ENCODE measurements at places on chromosomes 1 and 21. TPM values are rescaled to one million over a fixed set of nuclear protein-coding genes. Genes with fewer than 3 reads are reported as not detected.

- DNase-seq: peak; percentile 61
Observed at GRCh38 chr1:198713081-198713480, 74.2 kb downstream of the PTPRC start.

DNA sequence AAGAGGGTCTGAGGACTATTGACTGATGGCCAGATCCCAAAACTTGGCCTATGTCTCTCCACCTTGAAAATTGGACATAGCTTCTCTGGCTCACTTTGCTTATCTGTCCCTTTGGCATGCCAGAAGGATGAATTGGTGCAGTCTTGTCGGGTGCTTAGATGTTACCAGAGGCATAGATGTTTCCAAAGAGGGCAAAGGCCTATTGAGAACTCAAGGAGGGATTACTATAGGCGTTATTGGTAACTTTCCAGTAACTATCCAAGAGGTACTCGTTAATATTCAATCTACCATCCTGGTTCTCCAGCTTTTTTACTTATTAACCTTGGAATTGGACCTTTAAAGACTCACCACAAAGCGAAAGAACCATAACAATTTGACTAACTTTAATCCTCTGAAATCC is 368.3 kb upstream of the ESRRG start:
- no peak for DNase-seq

DNA sequence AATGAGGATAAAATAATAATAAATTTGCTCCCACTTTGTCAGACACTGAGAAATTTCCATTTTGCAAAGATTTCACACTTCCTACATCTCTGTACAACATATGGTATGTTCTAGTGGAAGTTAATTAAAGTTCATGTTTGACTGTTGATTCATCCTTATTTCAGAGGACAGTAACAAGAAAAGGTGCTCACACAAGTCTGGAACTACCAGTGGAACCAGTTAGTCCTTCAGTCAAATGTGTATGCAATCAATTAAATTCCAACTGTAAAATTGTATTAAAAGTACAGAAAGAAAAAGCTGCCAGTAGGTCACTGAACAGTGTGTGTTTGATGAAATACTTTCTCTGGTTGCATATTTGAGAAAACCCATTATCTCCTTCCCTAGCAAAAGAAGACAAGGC is 496.0 kb upstream of the PKN2 start:
- no peak for DNase-seq

- DNase-seq: no peak
Observed at GRCh38 chr1:3317456-3317855, 137.0 kb upstream of the ARHGEF16 start.

GRCh38 chr1:247295746-247296145 is 35.9 kb downstream of the ZNF496 start:
- no peak for DNase-seq

Gene ANGPTL3
- total RNA-seq: not detected

Measured in PC-3 (cell line).